Mammary epithelial cell (primary cell): ENCODE measurements at places on chromosomes 5 and 9. TPM values are rescaled to one million over a fixed set of nuclear protein-coding genes. Genes with fewer than 3 reads are reported as not detected.

GABRA6 gene
- polyA plus RNA-seq: not detected

PROP1 gene
- not detected for polyA plus RNA-seq

PDCD1LG2 gene
- polyA plus RNA-seq: 7.8 TPM

FBXL7 gene
- polyA plus RNA-seq: 0.01 TPM

WNK2 gene
- polyA plus RNA-seq: 0.01 TPM

CAMK2A gene
- polyA plus RNA-seq: 0.09 TPM

DNAI1 gene
- polyA plus RNA-seq: 0.03 TPM

AGXT2 gene
- not detected for polyA plus RNA-seq

BARHL1 gene
- polyA plus RNA-seq: not detected

KIF4B gene
- polyA plus RNA-seq: 0.01 TPM

NME5 gene
- 0.88 TPM for polyA plus RNA-seq

NR5A1 gene
- not detected for polyA plus RNA-seq

DNA sequence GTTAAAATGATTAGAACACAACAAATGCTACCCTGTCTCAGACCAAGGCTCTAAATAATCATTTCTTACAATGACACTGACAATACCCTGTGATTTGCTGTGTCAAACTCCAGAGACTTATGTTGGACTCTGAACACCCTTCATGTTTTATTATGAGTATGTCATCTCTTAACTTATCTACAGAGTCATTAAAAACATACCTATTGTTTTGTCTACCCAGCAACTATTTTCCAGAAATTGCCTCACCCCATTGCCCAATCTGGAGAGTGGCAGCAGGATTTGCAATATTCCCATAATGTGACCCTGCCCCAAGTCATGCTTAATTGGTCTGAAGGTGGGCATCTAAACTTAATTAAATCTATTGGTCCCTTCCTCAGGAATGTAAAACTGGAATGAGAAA is 23.0 kb upstream of the KIF2A start:
- DNase-seq: no peak

DNA sequence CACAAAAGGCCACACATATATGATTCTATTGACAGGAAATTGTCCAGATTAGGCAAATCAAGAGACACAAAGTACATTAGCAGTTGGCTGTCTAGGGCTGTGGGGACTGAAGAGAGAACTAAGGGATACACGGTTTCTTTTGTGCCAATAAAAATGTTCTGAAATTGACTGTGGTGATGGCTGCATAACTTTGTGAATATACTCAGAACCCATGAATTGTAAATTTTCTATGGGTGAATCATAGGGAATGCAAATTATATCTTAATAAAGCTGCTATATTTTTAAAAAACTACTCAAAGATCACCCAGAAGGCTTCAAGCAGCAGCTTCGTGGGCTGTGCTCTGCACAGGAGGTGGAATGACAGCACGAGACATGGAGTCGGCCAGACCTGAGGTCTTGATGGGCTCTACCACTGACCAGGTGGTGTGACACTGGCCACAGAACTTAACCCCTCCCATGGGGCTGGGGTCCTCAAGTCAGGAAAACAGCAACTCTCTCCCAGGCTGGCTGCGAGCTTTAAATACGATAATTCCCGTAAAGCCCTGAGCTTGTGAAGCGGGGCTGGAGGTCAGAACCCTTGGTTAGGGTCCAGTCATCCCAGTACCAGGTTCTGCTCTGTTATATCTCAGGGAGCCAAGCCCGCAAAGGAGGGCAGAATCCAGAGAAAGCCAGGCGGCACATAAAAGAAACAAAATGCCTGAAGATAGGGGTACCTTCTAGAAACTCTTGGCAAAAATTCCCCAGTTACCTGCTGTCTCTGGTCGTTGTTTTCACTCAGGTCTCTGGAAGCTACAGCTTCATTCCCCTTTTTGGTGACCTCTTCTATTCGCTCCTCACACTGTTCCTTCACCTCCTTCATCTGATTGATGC is 59.1 kb downstream of the GOLM1 start:
- DNase-seq: no peak

DNA sequence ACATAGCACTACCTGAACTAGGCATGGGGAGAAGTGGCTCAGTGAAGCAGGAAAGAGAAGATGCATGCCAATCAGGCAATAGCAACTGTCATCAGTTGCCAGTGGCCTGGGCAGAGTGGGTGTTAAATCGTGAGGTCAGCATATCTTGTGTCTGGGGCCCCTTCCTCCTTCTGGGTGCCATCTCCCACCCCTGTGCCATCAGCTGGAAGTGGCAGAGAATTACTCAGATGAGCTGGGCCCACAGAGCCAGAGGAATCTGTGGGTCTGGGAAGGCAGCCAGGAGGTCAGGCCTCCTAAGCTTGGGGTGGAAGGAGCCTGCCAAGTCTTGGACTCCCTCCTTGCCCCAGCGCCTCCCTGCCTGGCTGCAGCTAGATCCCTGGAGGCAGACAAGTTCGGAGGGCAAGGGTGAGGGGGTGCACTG is 66.5 kb downstream of the GALNT12 start:
- no peak for DNase-seq

GRCh38 chr5:103031607-103032006 is 88.3 kb downstream of the GIN1 start:
- DNase-seq: no peak

- peak; percentile 64 for DNase-seq
Observed at GRCh38 chr9:91179237-91180138, 182.2 kb downstream of the AUH start.

- peak; percentile 40 for DNase-seq
Observed at GRCh38 chr9:36337865-36338264, 62.2 kb downstream of the RNF38 start.

- DNase-seq: peak; percentile 47
Observed at GRCh38 chr9:26310294-26310693, 582.3 kb downstream of the CAAP1 start.

GRCh38 chr9:123251324-123251723 is 17.1 kb downstream of the STRBP start:
- no peak for DNase-seq

GRCh38 chr9:5922192-5922591 is 31.5 kb downstream of the MLANA start:
- no peak for DNase-seq

DNA sequence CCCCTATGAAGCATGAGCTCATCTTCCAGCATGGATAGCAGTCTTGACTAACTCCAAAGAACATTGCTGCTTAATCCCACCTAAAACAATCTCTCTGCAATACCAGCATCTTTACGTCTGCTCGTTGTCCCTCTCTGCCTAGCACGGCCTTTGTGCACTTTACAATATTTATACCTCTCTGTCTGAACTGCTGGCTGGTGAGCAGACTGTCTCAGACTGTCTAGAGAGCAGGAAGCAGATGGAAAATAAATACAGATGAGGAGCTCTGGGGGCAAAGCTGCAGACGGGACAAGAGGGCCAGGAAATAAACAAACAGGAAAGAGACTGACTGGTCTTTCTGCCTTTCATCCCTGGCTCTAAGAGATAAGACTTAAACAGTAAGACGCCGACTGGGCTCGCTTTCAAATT is 224.8 kb downstream of the ENC1 start:
- no peak for DNase-seq

DNA sequence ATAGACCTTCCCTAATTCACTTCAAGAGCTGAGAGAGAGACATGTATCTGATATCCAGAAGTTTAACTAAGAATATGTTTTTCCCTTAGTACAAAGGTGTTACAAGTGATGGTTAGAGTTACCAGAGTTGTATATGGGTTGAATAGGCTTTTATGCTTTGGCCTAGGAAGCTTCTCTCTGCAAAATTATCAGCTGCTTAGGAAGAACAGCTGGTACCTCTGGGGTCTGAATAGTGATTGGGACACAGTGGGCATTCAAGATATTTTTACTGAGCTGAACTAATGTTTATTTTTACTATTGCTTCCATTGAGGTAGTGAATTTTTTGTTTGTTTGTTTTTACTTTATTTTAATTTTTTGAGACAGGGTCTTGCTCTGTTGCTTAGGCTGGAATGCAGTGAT is 67.6 kb upstream of the BASP1 start:
- no peak for DNase-seq

GRCh38 chr9:128992995-128993394 is 35.1 kb downstream of the SH3GLB2 start:
- peak; percentile 44 for DNase-seq

GRCh38 chr5:85453026-85453349 is 1068.3 kb upstream of the EDIL3 start:
- no peak for DNase-seq

DNA sequence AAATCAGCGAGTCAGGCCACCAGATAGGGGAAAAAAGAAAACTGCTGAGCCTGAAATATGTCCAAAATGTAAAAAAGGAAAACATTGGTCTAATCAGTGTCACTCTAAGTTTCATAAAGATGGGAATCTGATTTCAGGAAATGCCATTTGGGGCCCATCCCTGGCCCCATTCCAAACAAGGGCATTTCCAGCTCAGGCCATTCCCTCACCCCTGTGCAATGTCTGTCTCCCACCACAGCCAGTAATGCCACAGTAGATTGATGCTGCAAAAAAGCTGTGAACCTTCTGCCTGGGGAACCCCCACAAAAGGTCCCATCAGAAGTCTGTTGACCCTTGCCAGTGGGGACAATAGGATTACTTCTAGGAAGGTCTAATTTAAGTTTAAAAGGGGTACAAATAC is 199.6 kb downstream of the YTHDC2 start:
- no peak for DNase-seq

DNA sequence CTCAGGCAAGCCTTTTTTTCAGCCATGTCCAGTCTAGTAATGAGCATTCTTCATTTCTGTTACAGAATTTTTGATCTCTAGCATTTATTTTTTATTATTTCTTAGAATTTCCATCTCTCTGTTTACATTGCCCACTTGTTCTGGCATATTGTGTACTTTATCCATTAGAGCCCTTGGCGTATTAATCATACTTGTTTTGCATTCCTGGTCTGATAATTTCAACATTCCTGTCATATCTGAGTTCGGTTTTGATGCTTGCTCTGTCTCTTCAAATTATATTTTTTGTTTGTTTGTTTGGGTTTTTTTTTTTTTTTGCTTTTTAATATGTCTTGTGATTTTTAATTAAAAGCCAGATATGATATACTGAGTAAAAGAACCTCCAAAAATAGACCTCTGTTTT is 23.0 kb upstream of the JAK2 start:
- no peak for DNase-seq

- DNase-seq: peak; percentile 25
Observed at GRCh38 chr9:79671558-79671957, 99.8 kb downstream of the TLE4 start.

GRCh38 chr9:124450931-124451661 is 845 bp downstream of the ADGRD2 start:
- no peak for DNase-seq

- no peak for DNase-seq
Observed at GRCh38 chr5:137708796-137709559, 26.9 kb downstream of the KLHL3 start.

DNA sequence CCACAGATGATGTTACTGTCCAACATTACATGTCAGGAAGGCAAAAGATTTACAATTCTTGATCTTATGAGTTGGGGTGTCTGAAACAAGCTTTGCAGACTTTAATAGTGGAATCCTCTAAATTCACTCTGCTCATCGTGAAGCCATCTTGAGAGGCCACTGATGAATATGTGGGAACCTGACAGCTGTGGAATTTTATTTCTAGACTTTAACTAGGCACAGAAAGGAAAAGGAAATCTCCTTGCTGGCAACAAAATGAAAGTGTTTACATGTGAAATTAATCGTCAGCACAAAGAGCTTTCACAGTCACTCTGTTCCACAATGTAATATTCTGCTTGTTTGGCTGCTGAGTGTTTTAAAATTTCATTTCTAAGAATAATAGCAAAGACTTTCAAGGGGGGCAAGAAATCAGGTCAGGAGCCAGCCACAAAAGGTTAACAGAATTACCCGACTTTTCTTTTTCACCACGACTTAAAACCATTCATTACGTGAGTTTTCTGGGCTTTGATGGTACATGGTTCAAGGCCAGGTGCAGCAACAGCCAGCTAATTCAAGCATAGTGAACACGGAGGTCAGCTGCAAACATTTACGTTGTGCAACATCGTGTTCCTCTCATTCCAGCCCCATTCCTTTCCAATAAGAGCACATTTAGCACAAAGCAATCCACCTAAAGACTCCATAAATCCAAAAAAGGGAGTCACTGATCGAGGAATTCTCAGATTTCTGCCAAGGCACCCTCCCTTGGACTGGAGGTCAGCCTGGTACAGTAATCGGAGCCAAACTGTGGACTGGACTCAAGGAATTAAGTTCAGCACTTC is 14.6 kb downstream of the NREP start:
- no peak for DNase-seq

DNA sequence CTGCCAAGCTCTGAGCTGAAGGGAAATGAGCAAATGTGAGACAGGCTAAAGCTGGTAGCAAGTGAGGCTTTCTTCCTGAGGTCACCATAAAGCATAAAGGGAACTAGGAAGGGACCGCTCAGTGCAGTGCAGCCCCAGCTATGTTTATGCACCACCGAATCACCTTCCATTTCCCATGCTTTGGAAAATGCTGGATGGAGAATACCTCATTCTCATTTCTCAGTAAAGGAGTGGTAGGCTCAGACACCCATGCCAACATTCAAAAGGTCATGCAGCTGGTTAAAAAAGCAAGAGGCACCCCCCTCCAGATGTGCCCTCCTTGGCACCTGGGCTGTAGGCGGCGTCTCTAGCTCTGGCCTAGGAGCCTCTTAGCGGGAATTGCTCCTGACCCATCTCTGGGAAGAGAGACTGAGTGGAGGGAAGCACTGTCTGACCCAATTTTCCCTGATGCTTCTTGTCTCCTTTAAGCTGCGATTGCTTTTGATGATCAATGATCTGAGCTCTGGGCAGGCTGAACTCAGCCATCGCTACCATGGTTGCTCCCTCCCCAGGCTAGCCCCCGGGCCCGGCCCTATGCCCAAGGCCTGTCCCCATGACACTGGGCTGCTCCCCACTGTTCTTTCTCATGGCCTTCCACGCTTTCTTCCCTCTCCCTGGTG is 58.7 kb downstream of the ZNF354C start:
- DNase-seq: no peak

DNA sequence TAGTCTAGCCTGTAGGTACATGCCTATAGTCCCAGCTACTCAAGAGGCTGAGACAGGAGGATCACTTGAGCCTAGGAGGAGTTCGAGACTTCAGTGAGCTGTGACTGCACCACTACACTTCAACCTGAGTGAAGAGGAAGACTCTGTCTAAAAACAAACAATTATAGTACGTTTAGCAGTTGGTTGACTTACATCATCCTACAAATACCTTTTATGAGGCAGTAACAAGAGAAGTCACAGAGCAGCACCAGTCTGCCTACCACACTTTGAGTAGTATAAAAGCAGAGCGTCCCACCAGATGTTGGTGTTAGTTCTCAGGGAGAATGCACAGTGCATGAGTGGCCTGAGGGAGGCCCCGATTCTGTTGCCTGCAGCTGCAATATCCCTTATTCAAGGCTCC is 16.1 kb downstream of the ZFR start:
- DNase-seq: no peak

DNA sequence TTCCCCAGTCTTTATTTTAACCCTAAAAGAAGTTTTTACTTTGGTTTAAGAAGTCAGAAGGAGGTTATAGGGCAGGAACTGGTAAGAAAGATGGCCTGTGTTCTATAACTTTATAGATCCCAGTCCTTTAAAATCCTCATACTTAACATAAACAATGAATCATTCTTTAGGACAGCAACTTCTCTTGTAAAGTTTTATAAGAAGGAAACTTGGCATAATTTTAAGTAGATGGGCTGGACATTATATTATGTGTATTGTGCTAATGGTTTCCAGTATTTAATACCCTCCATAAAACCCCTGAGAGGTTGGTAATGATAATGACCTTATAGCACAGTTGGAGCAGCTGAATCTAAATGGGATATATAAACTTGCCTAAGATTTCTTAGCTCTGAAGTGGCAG is 247.2 kb downstream of the FAM170A start:
- no peak for DNase-seq
